ENCODE measurements at places on chromosomes 1 and 21.

DNA sequence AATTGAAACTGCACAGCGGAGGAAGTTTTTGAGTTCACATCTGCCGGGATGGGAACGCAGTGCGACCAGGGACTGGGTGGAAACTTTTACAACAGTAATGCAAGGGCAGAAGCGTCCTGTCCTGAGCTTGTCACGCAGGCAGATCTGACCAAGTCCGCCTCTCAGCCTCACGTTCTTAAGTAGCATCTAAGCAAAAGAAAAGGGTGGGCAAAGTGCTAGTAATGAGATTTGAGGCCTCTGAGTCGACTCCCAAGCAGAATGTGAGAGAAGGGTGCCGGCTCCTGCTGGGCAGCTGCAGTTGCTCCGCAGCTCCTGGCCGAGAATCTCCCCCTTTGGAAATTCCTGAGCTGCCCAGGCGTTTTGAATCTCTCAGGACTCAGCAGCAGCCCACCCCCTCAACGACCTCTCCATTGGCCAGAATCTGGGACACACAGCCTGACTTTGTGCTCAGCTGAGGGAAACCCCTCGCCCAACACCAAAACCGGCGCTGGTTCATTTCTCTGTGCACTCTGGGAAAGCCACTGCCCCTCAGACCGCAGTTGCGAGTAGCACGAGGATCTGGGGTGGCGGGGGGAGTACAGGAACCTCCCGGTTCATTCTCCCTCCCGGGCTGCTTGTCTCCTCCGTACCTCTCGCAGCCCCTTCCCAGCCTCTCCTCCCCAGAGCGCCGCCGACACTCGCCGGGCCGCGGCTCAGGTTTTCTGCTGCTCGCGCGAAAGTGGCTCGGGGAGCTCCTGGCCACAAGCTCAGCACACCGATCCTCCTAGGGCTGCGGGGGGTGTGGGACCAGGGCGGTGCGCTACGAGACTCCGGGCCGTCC, 913 bp upstream of the S1PR1 start:
- DNase-seq: peak; percentile 83

- no peak for DNase-seq
These were observed 62.2 kb upstream of the SRSF10 start for GRCh38 chr1:24042315-24042714.

DNA sequence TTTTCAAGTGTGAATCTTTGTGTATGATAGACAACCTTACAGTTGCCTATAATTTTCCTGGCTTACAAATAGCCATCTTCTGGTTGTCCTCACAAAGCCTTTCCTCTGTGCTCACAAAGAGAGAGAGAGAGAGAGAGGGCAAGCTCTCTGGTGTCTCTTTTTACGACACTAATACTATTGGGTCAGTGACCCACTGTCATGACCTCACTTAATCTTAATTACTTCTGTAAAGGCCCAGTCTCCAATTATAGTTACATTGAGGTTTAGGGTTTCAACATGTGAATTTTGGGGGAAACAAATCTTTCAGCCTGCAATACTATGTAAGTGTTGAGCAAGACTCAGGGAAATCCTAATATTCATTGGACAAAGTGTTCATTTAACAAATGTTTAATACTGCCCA, 167.4 kb upstream of the COL11A1 start:
- DNase-seq: no peak

DNA sequence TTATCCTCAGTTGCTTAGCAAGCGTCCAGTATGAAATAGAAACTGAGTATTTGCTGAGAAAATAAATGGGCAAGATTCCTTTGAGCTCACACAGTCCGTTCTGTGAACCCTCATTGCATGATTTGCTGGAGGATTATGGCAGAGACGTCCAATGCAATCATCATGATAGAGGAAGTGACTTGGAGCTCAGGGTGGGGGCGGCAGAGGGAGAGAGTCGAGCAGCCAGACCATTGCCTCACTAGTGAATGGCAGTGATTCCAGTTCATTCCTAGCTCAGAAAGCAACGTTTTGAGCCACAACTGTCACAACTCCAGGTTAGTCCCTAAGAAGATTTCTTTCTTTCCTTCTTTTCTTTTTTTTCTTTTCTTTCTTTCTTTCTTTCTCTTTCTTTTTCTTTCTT, 27.5 kb upstream of the COL9A2 start:
- peak; percentile 14 for DNase-seq

DNA sequence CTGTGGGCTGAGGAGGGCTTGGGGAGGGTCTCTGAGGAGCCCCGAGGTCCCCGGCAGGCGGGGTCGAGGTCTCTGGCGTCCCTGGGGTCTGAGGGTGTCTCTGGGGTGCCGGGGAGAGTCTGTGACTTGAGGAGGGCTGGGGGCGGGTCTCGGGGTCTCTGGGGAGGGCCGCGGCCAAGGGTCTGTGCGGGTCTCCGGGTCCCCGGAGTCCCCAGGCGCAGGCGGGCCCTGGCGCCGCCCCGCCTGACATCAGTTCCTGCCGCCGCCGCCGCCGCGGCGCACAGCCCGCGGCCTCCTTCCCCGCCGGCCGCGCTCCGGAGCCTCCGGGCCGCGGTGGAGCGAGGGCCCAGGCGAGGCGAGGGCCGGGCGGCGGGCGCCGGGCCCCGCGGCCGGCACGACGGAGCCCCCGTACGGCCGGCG, at the start of gene PLEKHM2:
TSS of gene PLEKHM2 (plus strand) at position 279 of the 420 bp plus-strand sequence. CDS start 239 bp downstream, outside the sequence.
- DNase-seq: peak; percentile 47

- no peak for DNase-seq
These were observed 48.8 kb downstream of the TENT5C start for GRCh38 chr1:117654493-117655219.

- DNase-seq: no peak
These were observed 17.1 kb upstream of the HDAC1 start for GRCh38 chr1:32274646-32275340.

- DNase-seq: no peak
These were observed 120.7 kb downstream of the ITSN1 start for GRCh38 chr21:33762803-33763581.

GRCh38 chr1:221793439-221794078, 51.7 kb upstream of the DUSP10 start:
- no peak for DNase-seq

- DNase-seq: no peak
These were observed 13.7 kb upstream of the MIIP start for GRCh38 chr1:12005488-12006166.

DNA sequence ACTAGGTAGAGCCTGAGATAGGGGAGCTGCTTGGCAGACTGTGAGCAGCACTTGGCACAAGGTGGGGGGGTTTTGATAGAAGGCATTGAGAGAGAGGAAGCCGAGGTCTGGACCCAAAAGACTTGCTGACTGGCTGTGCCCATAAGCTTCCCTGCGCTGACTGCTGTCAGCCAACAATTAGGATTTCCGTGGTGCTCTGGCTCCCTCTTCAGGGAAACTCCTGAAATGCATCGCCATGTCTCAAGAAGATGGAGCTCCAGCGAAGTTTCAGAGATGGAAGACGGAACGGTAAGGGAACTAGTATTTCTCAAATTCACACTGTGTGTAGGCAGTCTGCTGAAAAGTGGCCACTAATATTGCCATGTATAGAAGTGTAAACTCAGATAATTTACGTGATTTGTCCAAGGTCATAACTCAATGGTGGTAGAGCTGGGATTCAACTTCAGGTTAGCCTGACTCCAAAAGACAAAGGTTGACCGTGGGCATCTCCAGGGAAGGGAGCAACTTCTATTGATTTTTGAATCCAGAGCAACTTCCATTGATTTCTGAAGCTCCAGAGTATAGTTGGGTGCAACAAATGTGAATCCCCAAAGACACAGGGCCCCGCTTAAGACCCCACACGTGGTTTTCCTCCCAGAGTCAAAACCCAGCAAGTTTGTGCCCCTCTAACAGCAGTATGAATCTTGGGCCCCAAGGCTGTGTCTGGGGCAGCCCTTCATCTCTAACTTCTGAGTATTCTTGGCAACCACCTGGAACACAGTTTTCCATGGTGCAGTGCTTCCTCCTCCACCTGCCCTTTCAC, 44.5 kb upstream of the CRNN start:
- DNase-seq: peak; percentile 86

- DNase-seq: no peak
These were observed 3.2 kb downstream of the IRF2BP2 start for GRCh38 chr1:234606784-234607108.

DNA sequence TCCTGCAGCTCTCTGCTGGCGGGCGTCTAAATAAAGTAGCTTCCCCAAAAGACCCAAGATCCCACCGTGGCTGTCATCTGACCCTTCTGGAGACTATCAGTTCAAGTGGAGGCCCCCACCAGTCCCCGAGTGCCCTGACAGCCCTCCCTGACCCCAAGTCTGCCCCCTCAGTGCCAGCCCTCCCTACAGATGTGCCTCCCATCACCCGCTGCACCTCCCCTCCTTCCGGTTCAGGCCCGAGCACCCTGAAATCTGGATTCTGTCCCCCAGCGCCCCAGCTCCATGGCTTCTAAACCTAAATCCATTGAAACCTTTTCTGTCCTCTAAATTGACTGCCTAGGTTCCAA, 595 bp downstream of the IL10RB start:
- DNase-seq: peak; percentile 50

DNA sequence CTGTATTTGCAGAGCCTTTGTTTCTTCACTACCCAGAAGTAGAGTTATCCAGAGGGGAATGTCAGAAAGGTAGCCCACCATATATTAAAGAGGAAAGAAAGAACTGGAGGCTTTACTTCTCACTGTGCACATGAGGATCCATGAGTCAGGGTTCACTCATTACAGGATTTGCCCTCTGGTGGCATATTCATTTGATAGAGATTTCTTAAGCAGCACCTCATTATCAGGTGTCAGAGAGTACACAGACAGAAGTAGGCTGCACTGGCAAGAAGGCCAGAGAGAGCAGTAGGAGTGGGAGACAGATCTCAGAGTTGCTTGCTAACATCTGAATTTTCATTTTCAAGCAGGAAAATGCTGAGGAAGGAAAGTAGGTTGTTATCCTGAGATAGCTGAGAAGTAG, 123.8 kb downstream of the PIK3R3 start:
- DNase-seq: no peak

DNA sequence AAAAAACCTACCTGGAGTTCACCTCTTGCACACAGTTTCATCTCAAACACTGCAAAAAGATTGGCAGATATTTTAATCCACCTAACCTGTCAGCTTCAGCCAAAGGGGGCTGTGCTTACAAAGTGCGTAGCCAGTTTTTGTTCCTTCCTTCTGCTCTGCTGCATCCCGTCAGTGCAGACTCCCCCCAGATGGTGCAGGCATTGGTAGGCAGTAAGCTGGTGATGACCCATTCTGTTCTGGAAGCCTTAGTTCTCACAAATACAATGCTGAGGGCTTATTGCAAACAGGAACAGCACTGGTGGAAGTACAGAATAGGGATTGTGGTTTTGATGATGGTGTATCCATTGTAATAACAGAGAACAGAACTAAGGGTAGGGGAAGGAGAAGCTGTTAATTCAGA, 239.5 kb downstream of the RYR2 start:
- DNase-seq: no peak

GRCh38 chr1:88985032-88985431, 7.4 kb downstream of the KYAT3 start:
- DNase-seq: no peak

DNA sequence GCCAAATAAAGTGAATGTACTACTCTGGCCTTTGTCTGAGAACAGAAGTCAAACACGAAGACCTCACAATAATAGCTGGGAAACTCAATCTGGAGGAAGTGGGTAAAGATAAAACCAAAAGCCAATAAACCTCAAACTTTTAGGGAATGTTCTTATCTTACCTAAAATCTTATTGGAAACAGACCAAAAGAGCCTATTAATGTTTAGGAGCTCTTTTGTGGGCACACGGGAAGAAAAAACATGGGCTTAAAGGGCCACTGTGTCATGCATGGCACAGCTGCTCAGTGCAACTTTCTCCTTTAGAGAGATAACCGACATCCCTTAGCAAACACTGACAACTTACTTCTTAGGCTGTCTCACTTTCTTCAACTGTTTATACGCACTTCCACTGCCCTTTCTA, 16.1 kb downstream of the EIF2B3 start:
- no peak for DNase-seq

- peak; percentile 65 for DNase-seq
These were observed 36.6 kb upstream of the HMGN1 start for GRCh38 chr21:39385299-39386145.

GRCh38 chr1:240189386-240189989, 97.8 kb downstream of the FMN2 start:
- DNase-seq: peak; percentile 10

- DNase-seq: no peak
These were observed 15.3 kb upstream of the KCTD3 start for GRCh38 chr1:215551806-215552205.

DNA sequence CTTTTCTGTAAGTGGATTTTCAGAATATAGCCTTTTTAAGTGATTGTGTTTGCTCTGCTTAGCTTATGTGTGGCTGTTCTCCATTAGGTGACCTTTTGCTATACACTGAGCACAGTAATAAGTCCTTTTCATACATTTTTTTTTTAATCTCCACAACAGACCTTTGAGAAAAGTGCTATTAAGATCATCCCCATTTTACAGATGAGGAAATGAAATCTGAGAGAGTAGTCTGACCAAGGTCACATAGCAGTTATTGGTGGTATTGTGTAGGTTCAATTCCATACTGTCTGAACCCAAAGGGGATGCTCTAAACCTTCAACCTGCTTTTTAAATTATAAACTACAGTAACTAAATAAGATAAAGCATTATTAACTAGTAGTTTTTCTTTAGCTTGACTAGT, 1.7 kb downstream of the PRRC2C start:
- DNase-seq: no peak

- no peak for DNase-seq
These were observed 657.1 kb upstream of the BRINP3 start for GRCh38 chr1:191134796-191135195.

DNA sequence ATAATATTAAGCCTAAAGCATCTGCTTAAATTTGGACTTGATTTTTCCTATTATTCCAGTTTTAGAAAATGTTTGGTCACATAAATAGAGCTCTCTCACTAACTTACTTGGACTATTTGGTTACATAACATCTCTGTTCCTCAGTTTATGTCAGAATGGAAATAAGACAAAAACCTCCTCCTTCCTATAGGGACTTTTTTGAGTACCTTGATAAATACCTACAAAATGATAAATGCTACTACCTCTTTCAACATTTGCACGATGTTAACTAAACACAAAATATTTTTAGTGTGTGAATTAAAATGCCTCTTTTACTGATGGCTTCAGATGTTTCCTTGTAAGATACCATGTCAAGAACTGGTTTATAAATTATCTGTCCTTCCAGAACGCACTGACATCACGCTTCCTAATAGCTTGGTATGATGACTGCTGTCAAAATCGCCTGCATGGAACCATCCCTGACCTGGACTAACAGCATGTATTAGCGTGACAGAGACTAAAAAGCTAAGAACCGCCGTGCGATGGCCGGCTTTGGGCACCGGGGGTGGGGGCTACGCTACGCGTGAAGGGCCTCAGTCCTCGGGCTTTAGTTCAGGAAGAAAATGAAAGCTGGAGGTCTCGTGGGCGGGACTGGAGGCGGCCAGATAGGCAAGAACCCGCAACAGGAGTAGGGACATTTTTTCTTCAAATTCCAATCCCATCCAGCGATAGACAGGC, 133.2 kb upstream of the BARHL2 start:
- no peak for DNase-seq

DNA sequence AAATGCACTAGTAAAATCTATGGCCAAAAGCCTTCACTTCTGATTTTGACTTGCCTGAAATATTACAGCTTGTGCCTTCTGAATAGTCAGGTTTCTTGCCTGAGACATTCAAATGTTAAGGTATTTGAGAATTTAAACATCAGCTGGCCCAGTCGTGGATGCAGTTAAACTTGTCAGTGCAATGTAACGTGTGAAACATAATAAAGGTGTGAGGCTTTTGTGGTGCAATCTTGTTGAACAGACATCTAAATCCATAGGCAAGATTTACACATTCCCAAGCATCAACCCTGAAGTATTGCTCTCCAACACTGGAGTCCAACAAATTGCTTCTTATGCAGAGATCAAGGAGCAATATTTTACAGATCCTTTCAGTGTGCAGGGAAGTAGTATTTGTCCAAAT, 4.4 kb downstream of the CCN1 start:
- no peak for DNase-seq

Measured in activated CD4-positive, alpha-beta T cell treated with anti-CD3 and anti-CD28 coated beads, Interleukin-2, amount 50 U/mL, for 48 hours (primary cell).